ENCODE measurements at places on chromosomes 13 and 19.

GRCh38 chr19:46515879-46516350 lies 20.2 kb upstream of the PNMA8B start:
- DNase-seq = peak; percentile 17

DNA sequence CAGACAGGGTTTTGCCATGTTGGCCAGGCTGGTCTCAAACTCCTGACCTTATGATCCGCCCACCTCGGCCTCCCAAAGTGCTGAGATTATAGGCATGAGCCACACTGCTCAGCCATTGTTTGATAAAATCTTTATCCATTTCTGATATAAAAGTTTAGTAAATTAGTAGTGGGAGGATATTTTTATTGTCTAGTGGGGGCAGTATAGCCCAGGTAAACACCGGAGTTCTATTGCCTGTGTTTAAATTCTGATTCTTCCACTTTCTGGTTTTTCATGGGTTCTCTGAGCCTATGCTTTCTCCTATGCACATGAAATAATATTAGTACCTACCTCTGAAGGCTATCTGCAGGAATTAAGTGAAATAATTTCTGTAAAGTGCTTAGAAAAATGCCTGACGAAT lies 20.1 kb upstream of the ARHGEF18 start:
- DNase-seq = no peak

GRCh38 chr19:48246101-48246500 lies 9.6 kb downstream of the CARD8 start:
- DNase-seq = no peak

DNA sequence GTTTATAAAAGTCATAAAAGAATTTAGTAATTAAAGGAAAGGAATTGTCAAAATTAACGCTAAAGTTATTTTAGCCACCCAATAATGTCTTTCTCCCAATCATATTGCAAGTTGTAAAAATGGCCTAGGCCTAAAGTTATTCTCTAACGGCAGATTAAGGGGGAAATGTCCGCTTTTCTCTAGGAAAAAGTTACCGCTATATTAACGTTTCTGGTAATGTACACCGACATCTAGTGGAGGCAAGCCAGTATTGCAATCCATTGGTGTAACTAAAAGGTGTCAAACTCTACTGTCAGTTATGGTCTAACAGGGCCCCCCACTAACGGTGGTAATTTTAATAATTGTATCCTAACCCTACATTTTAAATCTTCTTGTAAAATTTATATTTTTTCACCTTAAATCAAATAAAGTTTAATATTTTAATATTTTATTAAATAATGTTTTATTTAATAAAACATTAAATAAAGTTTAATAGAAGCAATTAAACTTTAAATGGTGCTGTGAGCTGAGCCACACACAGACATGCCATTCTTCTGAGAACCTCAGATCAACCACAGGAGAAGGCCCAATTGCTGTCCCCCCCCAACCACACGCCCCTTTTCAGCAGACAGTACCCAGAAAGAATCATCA lies 35.9 kb upstream of the ZSCAN5A start:
- peak; percentile 65 for DNase-seq

DNA sequence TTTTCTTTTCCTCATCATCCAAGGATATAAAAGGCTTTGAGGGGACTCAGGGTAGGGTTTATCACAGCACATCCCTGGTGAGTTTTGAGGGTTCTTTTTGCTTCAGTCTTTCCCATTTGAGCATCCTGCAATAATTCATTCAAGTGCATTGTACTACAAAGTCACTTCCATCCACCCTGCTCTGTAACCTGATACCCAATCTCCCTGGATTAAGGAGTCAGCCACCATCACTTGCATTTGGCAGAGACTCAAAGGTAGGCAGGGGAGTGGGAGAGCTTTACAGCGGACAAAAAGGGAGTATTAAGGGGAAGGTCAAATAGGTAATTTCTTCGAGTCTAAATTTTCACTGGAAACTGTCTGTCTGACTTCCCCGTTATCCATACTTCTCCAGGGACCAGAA lies 216.1 kb upstream of the TMTC4 start:
- no peak for DNase-seq

- DNase-seq = no peak
Observed at GRCh38 chr19:8504171-8504570, 1.7 kb upstream of the PRAM1 start.

- no peak for DNase-seq
Observed at GRCh38 chr13:74036373-74036772, 97.8 kb downstream of the KLF12 start.

GRCh38 chr19:23183251-23183650 lies 66.4 kb downstream of the ZNF730 start:
- no peak for DNase-seq

DNA sequence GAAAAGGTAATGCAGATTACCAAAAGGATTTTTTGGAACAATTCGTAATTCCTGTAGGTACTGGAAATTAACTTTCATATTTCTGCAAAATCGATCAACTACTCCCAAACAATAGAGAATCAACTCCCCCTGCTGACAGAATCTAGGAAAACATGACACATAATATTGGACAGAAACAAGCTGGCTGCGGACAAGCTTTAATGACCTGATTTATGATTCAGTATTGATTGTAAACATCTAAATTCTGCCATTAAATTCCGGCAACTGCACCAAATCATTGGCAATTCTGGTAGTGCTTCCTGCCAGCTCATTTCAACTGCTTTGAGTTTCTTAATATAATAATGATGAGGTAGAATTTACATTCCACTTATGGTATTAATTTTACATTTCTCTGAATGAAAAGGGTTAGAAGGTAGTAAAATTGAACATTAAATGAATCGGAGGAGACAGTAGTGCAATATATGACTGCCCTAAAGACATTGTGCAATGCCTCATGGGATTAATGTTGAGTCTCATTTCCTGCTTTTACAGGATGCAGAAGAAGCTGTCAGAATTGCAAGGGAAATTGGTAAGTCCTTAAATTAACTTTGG lies 146.5 kb downstream of the PCCA start:
- peak; percentile 49 for DNase-seq

- no peak for DNase-seq
Observed at GRCh38 chr13:81295177-81295576, 954.3 kb upstream of the SPRY2 start.

- DNase-seq = no peak
Observed at GRCh38 chr13:50941146-50941545, 31.6 kb downstream of the RNASEH2B start.

GRCh38 chr19:19366434-19367396 lies 38.8 kb upstream of the GATAD2A start:
- peak; percentile 64 for DNase-seq

GRCh38 chr13:65595916-65596315 lies 1634.2 kb downstream of the PCDH9 start:
- DNase-seq = peak; percentile 40

DNA sequence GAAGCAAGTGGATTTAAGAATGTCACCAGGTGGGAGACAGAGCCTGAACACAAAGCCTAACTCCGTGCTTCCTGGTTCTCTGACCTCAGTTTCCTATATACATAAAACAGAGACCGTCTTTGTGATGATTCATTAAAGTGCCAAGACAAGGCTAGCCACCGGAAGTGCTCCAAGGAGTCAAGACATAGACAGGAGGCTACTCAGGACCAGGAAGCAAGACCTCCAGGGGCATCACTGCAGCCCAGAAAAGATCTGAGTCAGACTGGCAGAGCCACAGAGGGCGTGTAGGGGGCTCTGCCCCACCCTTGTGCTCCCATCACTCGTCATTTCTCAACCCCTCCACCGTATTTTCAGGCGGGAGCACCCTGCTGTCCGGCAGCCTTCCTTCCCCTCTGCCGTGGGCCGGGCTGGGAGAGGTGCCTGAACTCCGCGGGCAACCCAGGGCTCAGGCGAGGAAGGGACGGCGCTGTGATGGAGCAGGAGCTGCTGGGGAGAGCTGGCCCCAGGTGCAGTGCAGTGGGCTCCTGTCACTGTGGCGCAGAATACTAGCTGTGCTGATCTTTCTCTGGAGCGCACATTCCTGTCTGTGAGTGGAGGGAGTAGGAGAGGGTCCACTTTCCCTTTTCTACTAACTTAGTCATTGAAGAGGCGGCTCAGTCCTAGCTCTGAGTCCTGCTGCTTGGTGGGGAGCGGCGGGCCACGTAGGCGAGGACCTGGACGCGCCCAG lies 134.7 kb upstream of the GPR12 start:
- no peak for DNase-seq

DNA sequence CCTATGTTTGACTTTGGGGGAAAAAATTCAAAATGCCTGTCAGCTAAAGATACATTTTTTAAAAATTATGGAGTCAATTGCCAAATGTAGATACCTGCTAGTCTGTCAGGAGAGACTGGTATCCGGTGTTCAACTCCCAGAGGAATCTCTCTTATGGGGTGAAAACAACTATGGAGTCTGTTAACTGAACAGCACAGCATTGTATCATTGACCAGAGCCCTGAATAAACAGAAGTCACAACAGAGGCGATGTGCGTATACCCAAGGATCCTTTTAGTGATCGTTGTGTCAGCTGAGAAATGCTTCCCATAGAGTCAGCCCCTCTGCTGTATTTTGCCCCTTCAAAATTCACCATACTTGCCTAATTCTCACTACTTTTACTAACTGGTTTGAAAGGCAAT lies 257.3 kb downstream of the GPC5 start:
- DNase-seq = no peak

Data from A172 (cell line).